ENCODE measurements at places on chromosomes 16 and 17. TPM values are rescaled to one million over a fixed set of nuclear protein-coding genes. Genes with fewer than 3 reads are reported as not detected.

Gene DNAJC7
- total RNA-seq: 82.0 TPM

Gene MYCBPAP
- not detected for total RNA-seq

GRCh38 chr16:88903267-88903666 is 36.8 kb upstream of the PABPN1L start:
- DNase-seq: no peak

DNA sequence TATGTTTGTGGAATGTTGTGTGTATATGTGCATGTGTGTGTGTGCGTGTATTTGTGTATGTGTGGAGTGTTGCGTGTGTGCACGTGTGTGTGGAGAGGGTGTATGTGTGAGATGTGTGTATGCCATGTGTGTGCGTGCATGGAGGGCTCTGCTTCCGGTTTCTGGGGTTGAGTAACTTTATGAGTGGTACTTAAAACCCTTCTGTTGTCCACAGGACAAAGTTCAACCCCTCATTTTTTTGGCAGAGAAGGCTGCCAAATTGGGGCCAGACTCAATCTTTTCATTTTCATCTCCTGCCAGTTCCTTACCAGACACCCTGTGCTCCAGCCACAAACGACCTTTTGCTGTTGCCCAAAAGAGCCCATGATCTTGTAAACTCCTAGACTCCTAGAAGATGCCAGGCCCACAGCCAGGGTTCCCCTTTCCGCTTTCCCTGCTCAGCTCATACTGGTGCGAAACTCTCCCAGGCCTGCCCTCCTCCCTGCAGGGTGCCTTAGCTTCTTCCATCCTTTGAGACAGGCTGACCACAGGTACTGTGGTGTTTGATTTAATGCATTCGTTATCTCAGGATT is 100.2 kb downstream of the CMIP start:
- no peak for DNase-seq

Gene KRTAP4-6
- not detected for total RNA-seq

- DNase-seq: no peak
These were observed at the start of gene NECAB2 for GRCh38 chr16:83967838-83968305. TSS of gene NECAB2 (plus strand) at chr16:83968244. CDS start at chr16:83968649, 405 bp downstream.

GRCh38 chr17:6027342-6028024 is 42.7 kb upstream of the WSCD1 start:
- DNase-seq: no peak

Gene RNF112
- total RNA-seq: not detected

Gene ENDOV
- 15.9 TPM for total RNA-seq

All from esophagus squamous epithelium (tissue), 5 donors.